ENCODE measurements at places on chromosomes 11 and 22.

GRCh38 chr11:94747146-94747545 lies 21.0 kb upstream of the AMOTL1 start:
- DNase-seq: peak; percentile 62

DNA sequence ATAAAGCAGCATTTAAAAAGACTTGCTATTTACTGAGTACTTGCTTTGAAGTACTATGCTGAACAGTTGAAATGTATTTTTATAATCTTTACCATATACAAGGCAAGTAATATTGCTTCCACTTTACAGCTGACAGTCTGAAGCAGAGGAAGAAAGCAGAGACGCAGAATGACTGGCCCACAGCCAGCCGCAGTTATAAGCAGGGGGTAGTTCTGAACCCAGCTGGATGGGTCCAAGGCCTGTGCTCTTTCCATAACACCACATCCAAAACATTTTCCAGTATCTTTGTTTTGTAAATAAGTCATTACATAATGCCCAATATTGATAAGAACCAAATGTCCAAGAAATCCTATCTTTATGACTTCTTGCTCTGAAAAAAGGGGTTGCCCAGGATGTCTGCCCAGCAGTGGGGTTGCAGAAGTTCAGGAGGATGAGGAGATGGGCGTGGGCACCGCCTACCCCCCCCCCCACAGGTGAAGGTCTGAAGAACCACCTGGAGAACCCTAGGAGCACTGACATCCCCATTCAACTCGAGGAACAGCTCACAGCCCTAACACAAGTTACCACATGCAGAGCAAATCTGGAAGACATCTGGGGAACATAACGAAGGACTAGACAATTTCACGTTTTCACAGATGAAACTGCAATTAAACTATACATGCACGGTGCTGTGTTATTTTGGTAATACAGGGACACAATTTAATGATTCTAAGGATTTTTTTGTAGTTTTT lies 24.2 kb upstream of the YPEL1 start:
- no peak for DNase-seq

DNA sequence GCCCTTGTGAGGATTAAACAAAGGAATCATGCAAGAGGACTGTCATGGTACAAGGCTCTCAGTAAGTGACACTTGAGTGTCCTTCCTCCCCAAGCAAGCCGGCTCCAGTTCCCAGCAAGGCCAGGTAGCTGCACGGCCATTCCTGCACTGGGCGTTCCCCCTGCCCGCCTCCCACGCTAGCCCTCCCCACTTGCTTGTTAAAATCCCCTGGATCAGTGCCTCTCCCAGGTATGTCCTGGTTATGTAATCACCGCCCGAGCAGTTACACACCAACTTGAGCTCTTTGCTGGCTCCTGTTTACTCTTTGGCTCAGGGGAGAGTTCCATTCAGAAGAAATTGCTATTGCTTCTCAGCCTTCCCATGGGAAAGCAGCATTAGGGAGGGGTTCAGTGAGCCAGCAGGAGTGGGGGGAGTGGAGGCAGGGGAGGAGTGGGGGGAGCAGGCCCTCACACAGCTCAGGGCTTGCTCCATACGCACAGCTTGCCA lies 19.4 kb upstream of the MYEOV start:
- peak; percentile 65 for DNase-seq

DNA sequence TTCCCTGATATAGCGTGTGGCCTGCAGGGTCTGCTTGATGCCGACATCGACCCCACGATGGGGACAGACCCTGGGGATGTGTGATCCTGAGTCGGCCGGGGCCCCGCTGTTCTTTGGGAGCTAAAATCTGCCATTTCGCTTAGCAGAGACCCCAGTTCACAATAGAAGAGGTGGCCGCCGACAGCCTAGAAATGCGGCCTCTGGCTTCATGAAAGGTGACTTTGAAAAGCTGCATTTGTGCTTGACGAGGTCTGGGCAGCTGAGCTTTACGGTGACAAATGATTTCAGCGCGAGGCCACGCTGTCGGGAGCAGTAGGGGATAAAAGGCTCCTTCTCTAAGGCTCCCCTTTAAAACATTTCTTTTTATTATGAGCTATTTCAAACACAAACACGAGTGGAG lies 71.7 kb downstream of the RPS6KA4 start:
- no peak for DNase-seq

DNA sequence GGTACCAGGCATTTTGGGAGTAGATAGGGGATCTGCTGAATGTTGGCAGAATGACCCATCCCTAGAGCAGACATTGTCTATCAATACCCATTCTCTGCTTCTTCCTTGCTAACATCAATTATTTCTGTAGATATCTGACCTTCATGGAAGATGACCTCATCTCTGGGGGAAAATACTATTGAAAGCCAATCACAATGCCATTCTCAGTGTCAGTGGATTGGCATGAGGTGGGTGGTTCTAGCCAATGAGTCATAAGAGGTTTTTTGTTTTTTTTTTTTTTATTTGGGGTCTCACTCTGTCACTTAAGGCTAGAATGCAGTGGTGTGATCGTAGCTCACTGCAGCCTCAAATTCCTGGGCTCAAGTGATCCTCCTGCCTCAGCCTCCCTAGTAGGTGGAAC lies 42.5 kb downstream of the SNX19 start:
- no peak for DNase-seq

GRCh38 chr11:73969991-73970800 lies 12.4 kb downstream of the UCP2 start:
- no peak for DNase-seq

DNA sequence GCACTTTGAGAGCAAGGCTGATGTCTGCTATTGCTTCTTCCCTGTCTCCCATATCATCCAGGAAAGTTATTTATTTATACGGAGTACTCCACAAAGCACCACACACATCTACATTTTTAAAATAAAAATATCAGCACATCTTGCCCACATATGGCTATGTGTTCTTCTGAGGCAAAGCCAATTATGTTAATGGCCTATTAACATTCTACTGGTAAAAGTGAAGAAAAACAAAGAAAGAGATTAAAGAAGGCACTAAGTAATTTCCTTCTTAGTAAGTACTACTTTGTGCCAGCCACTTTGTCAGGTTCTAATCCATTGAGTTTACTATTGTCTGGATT lies 548.7 kb downstream of the OPCML start:
- no peak for DNase-seq

GRCh38 chr11:97948793-97949192 lies 1072.0 kb upstream of the CNTN5 start:
- DNase-seq: no peak

- DNase-seq: no peak
Observed at GRCh38 chr11:679271-680207, 15.5 kb downstream of the DEAF1 start.

- DNase-seq: no peak
Observed at GRCh38 chr11:22566293-22566692, 59.3 kb downstream of the FANCF start.

- DNase-seq: no peak
Observed at GRCh38 chr11:64244107-64244506, 2.6 kb downstream of the PPP1R14B start.

- no peak for DNase-seq
Observed at GRCh38 chr11:105177658-105178057, 38.1 kb upstream of the CARD18 start.

DNA sequence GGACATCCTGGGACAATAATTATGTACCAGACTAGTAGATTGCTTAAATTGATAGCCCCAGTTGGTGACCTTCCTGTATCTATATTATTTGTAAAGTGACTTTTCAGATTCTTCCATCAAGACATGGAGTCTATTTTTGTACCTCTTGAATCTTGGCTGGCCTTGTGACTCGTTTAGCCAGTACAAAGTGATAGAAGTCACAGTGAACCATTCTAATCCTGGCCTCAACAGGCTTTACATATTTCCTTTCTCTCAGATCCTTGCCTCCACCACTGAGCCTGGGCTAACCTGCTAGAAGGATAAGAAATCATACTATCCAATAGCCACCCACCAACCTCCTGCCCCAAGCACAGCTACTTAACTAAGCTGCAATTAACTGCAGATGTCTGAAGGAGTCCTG lies 37.5 kb upstream of the SLC6A5 start:
- no peak for DNase-seq

DNA sequence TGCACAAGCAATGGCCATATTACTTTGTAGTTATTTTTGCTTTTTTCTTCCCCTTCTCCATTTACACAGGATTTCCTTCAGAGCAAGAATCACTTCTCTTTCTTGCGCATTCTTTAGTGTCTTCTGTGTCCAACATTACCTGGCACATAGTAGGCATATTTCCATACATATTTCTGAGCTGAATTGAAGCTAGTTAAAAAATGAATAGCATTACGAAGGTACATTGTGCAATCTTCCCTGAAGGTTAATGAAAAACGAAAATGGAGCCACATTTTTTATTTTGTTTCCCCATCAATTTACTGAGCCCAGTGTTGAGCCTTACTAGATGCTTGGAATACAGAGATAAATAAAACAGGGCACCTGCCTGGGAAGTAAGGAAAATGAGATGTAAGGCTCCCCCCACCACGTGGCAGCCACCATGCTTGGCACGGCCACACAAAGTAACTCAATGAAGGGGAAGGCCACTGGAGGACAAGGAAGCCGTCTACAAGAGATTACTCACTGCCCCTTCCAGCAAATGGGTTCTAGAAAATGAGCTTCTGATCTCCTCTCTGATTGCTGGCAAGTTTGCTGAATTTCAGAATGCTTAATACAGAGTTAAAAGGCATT lies 381.9 kb downstream of the LARGE1 start:
- no peak for DNase-seq

DNA sequence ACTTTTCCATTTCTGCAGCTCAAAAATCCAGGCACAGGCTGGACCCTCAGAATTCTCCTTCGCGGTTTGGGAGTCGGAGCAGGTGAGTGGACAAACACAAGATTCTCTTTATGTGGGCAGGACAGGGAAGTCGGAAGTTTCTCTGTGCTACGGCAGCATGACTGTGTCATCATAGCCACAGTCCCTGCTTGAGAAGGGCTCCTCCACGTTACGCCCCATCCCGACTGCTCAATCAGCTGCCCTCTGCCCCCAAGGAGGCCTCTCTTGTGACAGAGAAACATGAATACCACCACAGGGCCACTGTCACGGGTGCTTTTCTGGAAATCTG lies 89.0 kb upstream of the SHISAL1 start:
- no peak for DNase-seq

DNA sequence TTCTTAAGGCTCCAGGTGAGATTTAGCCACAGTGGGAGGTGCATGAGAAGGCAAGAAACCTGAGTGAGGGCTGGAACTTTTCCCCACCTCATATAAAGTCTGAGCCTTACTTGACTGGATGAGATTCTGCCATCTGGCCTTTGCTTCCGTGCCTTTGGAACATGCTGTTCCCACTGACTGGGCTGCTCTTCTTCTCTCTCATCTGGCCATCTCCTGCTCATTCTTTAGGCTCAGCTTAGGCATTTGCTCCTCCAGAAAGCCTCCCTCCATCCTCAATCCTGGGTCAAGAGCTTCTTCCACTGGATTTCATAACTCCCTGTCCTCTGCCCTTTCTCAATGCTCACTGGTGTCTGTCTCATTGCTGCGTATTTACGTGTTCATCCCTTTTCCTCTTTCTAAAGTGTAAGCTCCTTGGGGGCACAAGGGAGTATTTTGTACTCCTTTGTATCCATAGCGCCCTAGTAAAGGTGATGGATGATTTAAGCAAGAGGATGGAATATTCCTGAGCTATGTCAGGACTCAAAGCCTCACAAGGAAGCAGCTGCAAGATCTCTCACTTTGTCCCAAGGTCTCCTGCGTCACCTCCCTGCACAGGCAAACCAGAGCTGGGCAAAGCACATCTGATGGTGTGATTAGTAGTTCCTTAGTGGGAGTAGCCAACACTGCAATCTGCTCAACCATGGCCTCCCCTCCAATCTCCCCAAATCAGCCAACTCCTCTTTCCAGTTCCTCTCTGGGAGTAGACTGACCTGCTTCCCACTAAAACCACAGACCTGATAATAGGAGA lies 15.3 kb downstream of the HSPA8 start:
- no peak for DNase-seq

GRCh38 chr11:128477278-128477677 lies 110.1 kb downstream of the ETS1 start:
- DNase-seq: no peak

DNA sequence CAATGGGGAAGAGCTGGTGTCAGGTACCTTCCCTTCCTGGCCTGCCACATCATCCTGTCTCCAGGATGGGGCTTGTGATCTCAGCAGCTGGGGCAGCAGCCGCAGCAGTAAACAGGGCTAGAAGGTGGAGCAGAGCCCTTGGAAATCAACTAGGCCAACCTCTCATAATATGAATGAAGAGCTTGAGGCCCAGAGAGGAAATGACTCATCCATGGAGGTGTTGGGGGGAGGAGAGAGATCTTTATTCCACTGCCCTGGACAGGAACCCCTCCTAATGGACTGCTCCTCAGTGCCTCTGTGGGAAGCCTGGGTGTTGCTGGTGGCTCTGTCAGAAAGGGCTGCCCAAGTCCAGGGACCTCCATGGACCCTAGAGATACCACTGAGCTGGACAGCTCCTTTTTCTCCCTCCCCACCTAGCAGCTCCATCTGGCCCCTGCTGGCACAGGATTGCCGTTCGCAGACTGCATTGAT lies 111.8 kb downstream of the OSBP2 start:
- DNase-seq: peak; percentile 52

DNA sequence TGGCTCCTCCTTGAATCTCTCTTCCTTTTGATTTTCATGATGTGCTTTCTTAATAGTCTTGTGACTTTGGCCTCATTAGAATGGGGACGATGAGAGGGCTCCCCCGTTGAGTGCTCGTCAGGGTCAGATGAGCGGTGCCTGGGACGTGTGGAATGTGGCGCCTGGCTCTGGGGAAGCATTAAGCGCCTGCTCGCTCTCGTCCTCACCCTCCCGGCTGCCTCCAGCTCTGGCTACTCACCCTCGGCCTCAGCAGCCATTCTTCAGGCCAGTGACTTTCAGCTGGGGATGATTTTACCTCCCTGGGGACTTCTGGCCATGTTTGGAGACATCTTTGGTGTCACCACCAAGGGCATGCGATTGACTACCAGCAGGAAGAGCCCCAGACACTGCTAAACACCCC lies 69.7 kb downstream of the RPS6KA4 start:
- no peak for DNase-seq

GRCh38 chr11:9851366-9851765 lies 187.5 kb downstream of the SWAP70 start:
- DNase-seq: no peak

GRCh38 chr11:99739464-99740089 lies 718.8 kb downstream of the CNTN5 start:
- DNase-seq: no peak

GRCh38 chr22:49479566-49479965 lies 348.1 kb downstream of the BRD1 start:
- DNase-seq: no peak

DNA sequence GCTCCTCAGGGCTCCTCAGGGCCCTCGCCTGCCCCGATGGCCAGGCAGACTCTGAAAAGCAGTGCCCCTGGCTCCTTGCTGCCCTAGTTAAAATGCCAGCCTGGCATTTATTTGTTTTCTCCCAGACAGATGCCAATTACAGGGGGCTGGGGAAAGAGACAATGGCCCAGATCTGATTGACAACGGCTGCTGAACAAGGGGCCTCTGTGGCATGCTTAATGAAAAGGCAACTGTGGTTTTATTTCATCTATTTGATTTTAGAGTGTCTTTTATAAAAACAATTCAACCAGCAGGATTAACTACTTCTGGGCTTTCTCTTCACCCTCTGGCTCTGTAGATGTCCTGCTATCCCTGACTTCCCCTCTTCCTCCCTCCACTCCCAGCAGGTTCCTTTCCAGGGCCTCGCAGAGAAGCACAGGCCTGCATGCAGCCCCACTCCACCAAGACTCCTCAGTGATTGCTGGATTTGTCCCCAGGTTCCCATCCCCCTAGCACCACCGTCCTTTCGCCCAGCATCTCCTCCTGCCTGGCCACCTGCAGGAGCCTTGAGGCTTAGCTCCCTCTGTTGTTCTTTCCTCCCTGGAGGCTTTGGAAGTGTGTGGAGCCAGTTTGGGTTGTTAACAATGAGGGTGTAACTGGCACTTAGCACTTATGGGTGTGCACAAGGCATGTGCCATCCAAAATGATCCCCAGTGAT lies 171.1 kb downstream of the TENM4 start:
- DNase-seq: no peak

All from keratinocyte (primary cell).